ENCODE measurements at places on chromosomes 5 and 9. TPM values are rescaled to one million over a fixed set of nuclear protein-coding genes. Genes with fewer than 3 reads are reported as not detected.

DPYSL3 gene
- total RNA-seq = 31.6 TPM

ARL10 gene
- total RNA-seq = 12.6 TPM

HACD4 gene
- 1.3 TPM for total RNA-seq

SLC25A2 gene
- total RNA-seq = 0.85 TPM

PLEKHG4B gene
- total RNA-seq = not detected

TAF11L6 gene
- not detected for total RNA-seq

SLC34A3 gene
- not detected for total RNA-seq

PHAX gene
- 53.5 TPM for total RNA-seq

SOHLH1 gene
- total RNA-seq = not detected

FBXO10 gene
- total RNA-seq = 4.5 TPM

CD274 gene
- 2.4 TPM for total RNA-seq

SCAI gene
- 6.0 TPM for total RNA-seq

S1PR3 gene
- 16.3 TPM for total RNA-seq

WWC1 gene
- total RNA-seq = 5.1 TPM

FYB1 gene
- total RNA-seq = 80.6 TPM

LCN12 gene
- total RNA-seq = not detected

PCDHB14 gene
- 2.2 TPM for total RNA-seq

WDR38 gene
- total RNA-seq = not detected

Data from subcutaneous adipose tissue (tissue), 4 donors.